ENCODE measurements at places on chromosomes 16 and 17.

DNA sequence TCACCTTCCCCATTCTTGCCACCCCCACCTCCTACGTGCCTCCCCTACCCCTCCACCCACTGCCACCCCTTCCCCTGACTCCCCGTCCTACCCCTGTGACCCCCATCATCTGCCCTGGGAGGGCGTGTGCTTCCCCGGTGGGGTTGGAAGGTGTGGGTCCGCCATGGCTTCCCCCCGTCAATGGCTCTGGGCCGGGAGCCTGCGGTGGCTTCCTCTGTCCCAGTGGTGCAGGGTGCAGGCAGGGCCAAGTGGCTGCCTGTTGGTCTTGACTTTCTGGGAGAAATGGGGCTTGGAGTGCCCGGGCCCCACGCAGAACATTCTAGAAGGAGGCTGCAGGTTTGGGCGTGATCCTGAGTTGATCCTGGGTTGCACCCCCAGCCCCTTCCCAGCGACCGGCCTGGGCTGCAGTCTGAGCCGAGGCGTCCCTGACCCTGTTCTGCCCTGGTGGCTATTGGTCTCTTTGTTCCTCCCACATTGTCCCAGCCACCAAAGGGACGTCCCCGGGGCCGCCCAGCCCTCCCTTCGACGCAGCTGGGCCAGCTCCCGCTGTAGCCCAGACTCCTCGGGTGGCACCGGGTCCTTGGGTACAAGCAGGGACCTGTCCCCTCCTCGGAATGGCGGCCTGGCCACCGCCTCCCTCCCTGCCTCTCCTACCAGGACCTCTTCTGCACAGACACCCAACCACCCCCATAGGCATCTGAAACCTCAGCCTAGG lies 25.7 kb downstream of the GSE1 start:
- no peak for DNase-seq

DNA sequence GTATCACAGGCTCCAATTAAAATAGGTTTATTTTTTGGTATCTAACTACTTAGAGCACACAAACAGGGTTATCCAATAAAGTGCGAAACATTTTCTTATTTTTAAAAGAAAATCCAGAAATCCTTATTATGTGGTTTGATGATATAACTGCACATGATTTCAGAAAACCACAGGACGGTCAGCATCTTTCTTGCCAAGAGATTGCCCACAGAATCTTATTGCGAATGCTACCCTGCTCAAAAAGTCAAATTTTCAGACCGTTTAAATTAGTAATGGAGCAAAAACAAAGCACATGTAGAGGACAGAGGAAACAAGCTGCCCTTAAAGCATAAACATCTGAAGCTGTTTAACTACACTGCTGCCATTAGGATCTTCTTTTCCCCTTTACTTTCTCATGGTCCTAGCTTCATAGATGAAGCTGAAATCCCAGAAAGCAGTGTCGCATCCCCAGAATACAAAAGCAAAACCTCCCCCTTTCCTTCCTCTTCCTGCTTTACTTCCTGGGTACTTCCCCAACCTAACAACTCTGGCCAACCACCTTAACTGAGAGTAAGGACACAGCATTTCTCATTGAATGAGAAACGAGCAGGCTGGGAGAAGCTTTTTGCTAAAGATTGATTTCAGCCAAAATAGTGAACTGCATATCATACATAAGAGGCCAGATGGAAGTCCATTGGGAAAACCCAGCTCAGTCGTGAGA lies 43.7 kb downstream of the CMTM4 start:
- no peak for DNase-seq

DNA sequence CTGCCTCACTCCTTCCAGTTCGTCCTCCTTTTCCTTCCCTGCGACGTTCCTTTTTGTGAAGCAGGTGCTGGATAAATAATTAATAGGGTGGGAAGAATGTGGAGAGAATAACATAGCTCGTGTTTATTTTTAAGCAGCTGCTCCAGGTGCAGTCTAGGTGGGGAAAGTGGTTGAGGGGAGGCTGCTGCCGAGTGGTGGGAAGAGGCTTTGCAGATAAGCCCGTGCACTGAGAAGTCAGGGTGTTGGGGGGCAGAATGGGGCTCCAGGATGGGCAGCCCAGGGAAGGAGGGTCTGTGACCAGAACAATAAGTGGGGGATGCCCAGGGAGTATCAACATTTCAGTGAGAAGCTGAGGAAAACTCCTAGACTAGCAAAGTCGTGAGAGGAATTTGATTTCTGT lies 300.5 kb downstream of the CPPED1 start:
- DNase-seq = no peak

DNA sequence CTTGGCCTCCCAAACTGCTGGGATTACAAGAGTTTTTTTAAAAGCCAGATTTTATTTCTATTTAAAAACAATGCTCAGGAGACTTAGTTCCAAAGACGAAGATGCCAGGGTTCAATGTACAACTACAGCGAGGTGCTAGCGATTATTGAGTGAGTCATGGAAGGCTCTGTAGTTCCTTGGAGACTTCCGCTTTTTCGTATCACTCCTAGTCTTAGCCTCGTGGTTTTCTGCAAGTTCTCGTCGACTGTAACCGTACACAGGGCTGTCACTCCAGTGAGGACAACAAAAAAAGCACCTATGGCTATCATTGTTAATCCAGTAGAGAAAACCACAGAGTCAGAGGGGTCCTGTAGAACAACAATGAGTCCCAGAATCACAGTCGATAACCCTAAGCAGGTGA lies 22.7 kb upstream of the ZC3H7A start:
- no peak for DNase-seq

GRCh38 chr17:2828397-2829038 lies 32.3 kb downstream of the RAP1GAP2 start:
- peak; percentile 75 for DNase-seq

All from effector CD4-positive, alpha-beta T cell (primary cell).